ENCODE measurements at places on chromosomes 1 and 21.

- no peak for DNase-seq
These were observed 51.5 kb downstream of the MACO1 start for GRCh38 chr1:25482211-25482610.

- DNase-seq: no peak
These were observed 47.8 kb downstream of the TCP10L start for GRCh38 chr21:32537569-32537881.

DNA sequence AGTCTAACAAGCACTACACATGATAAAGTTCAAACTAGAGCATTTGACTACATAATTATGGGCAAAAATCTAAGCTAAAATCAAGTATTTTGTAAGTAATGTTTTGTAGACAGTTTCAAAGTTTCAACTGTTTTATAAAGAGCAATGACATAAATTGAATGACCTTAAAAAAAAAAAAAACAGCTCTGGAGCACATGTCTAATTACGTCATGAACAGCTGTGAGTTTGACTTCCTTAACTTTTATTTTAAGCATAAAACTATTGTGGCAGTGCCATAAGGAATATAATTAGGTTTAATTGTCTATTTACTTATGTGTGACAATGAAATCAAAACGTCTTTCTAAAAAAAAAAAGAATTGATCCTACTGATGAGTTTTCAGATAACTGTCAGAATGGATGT is 272.5 kb upstream of the LRRC7 start:
- no peak for DNase-seq

GRCh38 chr1:228953207-228953606 is 217.9 kb downstream of the RHOU start:
- no peak for DNase-seq

DNA sequence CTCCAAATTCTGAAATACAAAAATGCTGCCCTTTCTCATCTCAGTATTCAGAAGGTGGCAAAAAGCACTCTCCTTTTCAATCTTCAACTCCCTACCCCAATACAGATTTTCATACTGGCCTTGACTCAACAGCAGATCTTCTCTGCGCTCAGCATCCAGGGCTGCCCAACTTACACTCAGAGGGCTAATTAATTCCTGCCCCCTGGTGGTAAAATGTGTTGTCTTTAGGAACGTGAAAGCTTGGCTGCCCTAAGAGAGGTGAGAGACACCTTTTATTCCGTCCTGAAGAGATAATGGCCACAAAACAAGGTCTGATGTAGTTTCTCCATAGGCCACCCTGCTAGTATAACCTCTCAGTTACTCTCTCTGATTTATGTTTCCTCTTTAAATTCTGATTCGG is 25.0 kb downstream of the KRTAP24-1 start:
- DNase-seq: no peak

- no peak for DNase-seq
These were observed 8.5 kb downstream of the EPHA2 start for GRCh38 chr1:16147156-16147926.

DNA sequence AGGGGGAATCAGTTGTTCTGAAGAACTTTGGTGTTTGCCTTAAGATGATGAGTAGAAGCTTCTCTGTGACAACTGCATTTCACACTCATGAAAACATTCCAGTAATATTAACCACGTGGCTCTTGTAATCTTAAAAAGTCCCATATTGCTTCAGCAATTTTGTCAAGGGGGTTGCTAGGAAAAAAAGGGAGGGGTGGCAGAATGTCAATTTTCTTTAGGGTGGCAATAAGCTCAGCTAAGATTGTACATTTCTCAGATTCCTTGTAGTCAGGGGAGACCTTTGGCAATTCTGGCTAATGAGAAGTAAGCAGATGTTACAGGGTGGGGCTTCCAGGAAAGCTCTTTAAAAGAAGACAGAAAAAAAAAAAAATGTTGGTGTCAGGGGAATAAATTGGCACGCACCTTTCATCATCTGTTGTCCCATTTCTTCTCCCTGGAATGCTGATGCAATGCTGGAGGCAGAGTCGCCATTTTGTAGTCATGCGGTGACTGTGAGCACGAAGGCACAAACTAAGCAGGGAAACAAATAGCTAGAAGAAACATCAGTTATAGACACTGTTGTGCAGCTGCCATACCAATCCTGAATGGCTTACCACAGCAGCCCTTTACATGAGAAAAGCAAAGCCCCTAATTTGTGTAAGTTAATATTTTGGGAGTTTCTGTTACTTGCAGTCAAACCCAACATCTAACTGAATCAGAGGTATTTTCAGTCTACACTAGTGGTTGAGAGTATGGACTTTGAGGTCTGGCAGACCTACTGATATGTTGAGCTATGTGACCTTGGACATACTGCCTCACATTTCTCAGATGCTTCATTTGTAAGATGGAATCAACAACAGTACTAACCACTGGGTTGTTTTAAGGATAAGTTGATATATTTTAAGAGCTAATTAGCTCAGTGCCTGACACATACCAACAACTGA is 56.1 kb upstream of the MRPS6 start:
- DNase-seq: no peak

GRCh38 chr1:204931313-204931712 is 60.7 kb downstream of the NFASC start:
- no peak for DNase-seq

GRCh38 chr1:66624412-66625060 is 90.6 kb downstream of the SGIP1 start:
- no peak for DNase-seq

GRCh38 chr1:40310129-40310461 is 7.0 kb downstream of the COL9A2 start:
- no peak for DNase-seq

DNA sequence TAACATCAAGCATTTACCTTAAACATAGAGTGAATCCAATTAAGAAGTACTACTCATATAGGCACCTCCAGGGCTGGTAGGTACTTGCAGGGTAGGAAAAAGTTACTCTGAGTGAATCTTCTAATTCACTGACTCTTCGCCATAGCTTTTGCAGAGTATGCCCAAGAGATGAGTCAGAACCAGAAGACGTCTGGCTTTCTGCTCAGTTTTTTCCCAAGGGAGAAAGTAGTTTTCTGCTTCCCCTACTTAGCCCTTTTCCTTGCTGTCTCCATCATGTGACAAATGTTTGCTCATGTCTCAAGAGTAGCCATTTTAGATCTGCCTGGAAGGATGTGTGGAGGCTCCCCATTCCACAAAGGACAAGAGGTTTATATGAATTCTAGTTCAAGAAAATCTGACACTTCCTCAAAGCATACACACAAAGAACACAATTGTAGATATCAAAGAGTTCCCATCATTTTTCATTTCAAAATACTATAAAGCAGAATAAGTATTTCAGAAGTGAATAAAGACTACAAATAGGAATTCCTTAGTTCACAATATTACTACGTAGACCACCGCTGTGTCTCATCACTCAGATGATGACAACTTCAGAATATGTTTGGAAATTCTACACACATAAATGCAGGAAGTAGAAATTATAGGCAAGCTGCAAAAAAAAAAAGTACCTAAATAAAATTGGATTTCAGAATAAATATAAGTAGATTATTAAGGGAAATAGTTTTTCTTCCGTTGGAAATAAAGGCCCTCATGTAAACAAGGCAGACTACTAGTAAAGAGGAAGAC is 98.5 kb downstream of the ASH1L start:
- DNase-seq: no peak

DNA sequence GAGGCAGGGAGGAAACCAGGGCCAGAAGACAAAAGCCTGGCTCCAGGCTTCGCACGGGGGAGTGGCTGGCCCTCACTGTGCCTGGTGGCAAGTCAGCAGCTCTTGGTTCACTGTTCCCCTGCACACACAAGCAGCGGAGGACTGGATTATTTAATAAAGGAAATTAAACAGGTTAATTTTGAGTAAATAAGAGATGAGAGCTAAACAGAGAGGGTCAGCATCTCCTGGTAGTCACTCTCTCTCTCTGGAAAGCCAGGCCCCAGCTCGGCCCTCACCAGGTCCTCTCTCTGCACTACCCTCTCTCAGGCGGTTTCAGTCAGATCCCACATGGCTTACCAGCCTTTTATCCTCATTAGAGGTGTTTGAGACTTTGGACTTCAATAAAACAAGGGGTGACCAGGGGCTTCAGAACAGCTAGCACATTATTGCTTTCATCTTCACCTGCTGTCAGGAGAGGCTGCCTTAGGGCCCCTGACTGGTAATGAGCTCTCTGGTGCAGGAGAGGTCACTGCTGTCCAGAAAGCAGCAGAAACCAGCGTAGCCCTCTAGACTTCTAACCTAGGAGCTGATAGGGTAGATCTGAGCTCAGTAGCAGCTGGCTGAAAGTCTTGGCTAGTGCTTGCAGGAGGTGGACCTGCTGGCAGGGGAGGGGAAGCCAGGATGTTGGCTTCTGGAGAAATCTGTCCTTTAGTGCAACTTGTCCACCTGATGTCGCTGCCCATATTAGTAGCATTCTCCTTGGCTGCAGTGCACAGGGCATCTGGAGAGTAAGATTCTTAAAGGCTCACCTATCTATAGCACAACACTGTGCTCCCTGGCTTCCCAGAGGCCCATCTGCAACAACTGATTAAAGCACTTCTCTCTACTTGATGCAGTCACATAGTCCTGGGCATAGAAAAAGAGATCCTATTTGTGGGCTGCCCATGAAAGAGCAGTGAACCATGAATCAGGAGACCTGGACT is 45.9 kb downstream of the SYT6 start:
- DNase-seq: no peak

GRCh38 chr21:44351535-44352252 is 1.7 kb upstream of the TRPM2 start:
- DNase-seq: no peak

- no peak for DNase-seq
These were observed 69.9 kb upstream of the WDR26 start for GRCh38 chr1:224504297-224505041.

GRCh38 chr1:200405264-200405663 is 4.6 kb downstream of the ZNF281 start:
- no peak for DNase-seq

DNA sequence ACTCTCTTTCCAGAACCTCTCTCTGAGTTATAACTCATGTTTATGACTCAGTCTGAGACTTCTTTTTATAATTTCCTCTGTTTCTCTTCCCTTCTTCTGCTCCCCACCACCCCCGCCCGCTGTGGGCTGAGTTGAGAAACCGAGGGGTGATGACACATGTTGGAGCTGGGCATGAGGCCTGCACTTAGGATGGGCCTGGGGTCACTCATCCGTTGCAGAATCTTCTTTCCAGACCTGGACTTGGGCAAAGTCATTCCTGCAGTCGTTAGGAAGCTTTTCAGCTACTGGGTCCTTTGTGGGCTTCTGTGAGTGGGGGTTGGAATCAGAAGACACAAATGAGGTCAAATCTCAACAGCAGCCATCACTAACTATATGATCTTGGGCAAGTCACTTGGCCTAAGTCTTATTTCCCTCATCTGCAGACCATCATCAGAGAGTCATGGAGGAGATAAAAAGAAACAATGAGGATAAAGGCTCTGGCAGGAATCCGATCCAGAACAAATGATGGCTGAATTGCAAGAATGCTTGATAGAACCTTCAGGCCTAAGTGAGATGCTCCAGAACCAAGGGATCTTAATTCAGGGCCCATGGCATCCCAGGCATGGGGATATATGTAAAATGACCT is 53.4 kb downstream of the RPS6KA1 start:
- DNase-seq: no peak

DNA sequence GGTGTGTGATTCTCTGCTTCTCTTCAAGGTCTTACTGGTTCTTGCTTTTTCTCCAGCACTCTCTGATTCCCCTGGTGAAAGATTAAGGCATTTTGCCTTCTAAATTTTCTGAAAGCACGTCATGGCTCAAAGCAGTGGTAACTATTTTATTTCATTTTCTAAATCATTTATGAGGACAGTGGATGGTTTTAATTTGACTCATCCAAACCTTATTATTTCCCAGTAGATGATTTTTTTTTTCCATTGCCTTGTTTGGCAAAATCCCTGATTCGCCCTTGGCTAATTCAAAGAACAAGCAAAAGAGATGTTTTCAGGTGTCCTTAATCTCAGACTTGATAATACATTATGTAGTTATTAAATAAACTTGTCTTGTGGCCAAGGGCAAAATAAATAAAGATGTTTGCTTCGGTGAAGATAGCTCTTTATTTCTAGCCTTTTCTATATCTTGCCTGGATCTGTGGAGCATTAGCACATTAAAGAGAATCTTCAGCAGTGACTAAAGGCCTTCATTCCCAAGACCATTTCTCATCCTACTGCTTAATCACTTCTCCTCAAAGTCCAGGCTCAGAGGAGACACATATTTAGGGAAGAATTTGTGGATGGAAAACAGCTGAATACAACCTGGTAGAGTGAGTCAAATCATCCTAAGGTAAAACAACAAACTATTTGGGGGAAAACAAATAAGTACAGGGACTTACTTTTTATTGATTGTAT is 359.8 kb downstream of the DUSP10 start:
- DNase-seq: no peak

GRCh38 chr1:1775327-1776226 is 2.7 kb downstream of the NADK start:
- no peak for DNase-seq

GRCh38 chr1:81023187-81023724 is 777.5 kb upstream of the ADGRL2 start:
- no peak for DNase-seq

DNA sequence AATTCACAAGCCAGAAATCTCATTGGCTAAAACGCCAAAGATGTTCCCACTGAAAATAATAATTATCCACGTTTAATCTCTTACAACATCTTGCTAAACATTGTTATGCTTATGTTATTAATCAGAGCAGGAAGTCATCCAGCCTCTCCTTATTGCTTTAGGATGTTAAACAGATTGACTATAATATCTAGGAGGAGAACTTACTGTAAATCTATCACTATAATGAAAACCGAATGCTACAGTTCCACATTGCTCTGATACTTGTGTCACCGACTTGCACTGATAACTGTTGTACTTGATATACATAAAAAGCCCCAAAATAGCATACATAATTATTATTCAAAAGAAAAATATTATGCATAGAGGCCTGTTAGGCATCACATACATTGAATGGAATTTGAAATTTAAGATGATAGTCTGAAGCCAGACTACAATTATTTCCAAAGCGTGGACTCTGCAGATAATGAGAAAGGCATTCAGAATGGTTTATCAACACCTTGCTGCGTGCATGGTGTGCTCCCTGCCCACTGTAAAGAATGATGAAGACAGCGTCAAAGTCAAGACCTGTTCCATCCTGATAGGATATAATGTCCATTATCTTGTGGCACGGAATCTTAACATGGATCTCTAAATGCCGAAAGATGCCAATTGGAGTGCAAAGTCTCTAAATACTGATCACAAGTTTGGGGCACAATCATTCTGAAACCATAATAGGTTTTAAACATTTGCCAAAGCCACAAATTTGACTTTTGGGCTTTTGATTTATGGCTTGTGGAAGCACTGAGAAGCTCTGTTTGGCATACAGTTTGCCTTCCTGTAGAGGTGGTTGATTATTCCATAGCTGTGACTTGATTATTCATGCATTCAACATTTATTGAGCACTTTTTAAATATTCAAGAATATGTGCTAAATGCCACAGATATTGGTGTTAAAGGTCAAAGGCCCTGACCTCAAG is 71.3 kb downstream of the CRB1 start:
- no peak for DNase-seq

GRCh38 chr1:163308811-163309210 is 12.9 kb upstream of the NUF2 start:
- DNase-seq: no peak
